ENCODE measurements at places on chromosomes 4 and X.

- no peak for DNase-seq
These were observed at the start of gene DGAT2L6 for GRCh38 chrX:70176938-70177533. TSS of gene DGAT2L6 (plus strand) at chrX:70177483. CDS start at chrX:70177583, 100 bp downstream.

DNA sequence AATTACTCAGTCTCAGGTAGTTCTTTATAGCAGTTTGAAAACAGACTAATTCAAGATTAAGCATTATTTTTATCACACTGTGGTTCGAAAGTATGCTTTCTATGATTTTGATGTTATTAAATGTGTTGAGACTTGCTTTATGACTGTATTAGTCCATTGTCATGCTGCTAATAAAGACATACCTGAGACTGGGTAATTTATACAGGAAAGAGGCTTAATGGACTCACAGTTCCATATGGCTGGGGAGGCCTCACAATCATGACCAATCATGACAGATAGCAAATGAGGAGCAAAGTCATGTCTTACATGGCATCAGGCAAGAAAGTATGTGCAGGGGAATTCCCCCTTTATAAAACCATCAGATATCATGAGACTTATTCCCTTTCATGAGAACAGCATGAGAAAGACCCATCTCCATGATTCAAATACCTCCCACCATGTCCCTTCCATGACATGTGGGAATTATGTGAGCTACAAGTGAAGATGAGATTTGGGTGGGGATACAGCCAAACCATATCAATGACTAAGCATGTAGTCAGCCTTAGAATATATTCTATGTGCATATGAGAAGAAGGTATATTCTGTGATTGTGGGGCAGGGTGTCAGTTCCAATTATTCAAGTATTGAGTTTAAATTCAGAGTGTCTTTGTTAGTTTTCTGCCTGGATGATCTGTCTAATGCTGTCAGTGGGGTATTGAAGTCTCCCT is 44.6 kb upstream of the UGT2A1 start:
- no peak for DNase-seq

DNA sequence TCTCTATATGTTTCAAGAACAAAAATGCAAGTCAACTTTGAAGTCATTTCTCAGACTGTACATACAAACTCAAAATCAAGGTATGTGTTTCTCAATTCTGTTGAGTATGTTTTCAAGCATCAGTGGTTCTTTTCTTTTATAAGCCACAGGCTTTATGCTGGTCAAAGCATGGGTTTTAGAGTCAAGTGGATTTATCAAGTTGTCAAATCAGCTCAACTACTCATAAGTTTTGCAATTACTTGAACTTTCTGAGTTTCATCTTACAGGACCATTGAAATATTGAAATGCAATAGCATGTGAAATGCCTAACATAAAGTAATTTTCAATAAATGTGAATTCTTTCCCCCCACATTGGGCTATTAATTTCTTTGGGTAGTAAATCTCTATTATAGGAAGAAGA is 239.9 kb upstream of the DKK2 start:
- DNase-seq: no peak

DNA sequence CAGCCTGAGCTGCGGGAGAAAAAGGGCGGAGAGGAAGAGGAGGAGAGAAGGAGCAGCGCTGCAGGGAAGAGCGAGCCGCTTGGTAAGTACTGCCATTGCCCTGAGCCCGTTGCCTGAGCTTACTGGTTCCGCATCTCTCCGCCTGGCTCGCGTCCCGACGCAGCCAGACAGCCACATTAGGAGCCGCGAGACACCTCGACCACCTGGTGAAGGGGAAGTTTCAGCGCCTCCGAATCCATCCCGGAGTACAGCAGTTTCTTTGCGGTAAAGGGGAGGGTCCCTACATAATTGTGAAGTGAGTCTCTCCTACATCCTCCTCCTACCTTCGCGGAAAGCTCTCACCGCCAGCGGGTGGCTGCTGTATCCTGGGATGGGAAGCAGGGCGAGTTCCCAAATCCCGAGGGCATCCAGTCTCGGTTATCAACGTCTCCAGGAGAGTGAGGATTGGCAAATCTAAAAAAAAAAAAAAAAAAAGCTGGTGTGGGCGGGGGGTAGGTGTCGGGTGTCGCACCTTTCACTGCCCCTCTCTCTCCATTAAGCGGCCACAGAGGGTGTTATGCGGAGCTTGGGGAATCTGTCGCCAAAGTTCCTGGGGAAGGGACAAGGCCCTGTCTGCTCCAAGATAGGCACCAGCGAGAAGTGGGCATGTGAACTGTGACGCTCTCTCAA is 7.9 kb downstream of the TBX22 start:
- peak; percentile 27 for DNase-seq

DNA sequence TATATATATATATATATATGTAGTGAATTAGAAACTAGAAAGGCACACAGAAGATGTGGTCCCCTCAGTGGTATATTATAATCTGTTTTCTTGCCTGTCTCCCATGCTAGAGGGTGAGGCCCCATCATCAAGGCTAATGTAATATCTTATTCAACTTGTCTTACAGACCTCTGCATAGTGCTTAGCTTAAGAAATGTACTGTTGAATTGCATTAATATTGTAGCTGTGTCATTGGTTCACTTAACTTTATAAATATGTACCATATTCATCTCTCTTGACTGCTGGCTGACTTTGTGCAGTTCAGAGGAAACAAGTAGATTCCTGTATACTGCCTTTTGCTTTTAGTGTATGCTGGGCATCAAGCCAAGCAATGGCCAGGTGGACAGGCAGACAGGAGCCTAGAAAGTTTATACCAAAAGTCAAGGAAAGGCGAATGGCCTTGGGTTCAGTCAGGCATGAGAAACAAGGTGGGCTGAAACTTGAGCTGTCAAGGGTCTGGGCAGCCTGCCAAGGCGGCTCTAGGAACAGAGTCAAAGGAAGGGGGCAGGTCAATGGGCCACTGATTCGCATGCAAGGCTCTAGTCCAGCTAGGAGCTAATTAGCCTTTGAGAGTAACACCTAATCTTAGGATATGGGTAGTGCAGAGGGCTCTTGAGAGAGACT is 78.8 kb upstream of the LEF1 start:
- peak; percentile 61 for DNase-seq

DNA sequence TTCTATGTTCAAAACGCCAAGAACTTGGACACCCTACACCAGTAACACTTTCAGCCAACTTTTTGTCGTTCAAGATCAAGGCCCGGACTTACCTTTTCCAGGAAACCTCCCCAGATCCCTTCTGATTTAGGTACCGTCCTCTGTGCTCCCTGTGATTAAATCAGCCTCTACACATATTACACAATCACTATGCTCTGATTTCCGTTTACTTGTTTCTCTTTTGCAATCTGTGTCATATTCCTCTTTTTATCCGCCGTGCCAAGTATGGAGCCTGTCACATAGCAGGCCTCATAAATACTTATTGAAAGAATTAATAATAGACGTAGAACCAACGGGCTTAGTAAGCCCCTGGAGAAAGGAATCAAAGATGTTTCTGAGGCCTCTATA is 722 bp upstream of the TMEM33 start:
- DNase-seq: no peak

DNA sequence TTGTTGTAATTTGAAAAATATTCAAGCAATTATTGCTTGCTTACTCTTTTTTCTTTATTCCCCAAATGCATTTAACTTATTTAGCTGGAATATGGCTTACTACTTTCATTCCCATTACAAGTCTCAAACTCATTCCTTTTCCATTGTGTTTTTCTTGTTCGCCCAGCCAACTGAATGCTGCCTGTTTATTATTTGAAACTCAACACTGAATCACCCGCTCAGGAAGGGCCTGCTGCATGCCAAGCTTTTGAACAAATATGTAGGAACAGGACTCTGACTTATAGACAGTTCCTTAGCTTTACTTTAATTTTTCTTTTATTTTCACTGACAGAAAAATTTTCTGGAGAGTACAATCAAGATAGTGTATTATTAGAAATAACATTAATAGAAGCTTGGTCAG is 12.9 kb downstream of the PCDH18 start:
- DNase-seq: no peak

- no peak for DNase-seq
These were observed 22.8 kb downstream of the C4orf54 start for GRCh38 chr4:99634742-99635360.

GRCh38 chrX:6990552-6991193 is 156.8 kb upstream of the STS start:
- DNase-seq: no peak

GRCh38 chrX:147550217-147550616 is 361.5 kb upstream of the FMR1 start:
- peak; percentile 14 for DNase-seq

DNA sequence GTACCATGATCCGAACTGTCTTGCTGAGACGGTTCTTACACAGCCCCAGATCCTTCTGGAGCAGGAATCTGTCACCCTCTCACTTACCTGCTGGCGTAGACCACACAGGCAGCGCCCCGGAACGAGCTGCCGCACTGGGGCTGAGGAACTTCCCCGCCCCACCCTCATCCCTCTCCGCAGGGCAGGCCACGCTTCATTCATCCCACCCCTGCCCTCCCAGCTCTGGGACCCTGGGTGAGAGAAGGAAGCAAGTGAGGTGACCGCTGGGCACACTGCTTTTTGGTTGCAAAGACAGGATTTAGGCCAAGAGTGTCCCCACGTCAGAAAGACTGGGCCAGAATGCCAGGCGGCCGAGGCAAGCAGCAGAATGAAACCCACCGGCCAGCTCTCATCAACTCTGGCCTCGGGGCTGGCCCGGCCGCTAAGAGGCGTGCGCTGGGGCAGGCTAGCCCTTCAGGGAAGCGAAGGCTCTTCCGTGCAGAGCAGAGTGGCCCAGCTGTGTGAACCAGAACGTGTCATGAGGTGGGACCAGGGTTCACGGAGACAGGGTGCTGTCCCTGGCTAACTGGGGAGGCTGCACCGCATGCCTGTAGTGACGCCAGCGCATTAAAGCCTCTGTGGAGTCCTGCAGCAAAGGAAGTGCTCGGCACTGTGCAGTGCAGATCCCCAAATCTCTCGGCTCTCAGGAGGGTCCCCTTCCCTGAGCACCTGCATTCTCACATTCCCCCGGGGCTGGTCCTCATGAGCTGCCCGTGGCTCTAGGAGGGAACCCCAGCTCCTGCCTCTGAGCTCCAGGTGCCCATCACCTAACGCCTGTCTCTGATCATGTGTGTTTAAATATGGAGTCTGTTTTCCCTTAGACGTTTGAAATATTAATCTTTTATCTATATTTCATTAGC is 6.4 kb downstream of the LRPAP1 start:
- no peak for DNase-seq

GRCh38 chr4:83993774-83994173 is 457.9 kb downstream of the GPAT3 start:
- DNase-seq: no peak

DNA sequence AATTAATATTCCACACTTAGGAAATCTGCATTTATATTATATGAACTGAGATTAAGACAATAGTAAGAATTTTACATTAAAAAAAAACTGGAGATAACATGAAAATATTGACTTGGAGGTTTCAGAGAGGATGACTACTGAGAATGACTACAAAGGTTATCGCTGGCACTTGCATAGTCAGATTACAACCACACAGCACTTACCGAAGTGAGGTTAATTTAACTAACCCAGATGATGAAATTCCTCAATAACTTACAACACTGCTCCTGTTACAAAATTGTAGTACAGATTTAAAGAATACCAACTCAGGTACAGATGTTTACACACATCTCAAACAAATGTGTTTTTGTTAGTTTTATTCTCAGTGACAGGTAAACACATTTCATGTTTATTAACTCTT is 283.5 kb downstream of the CAMK2D start:
- DNase-seq: no peak

GRCh38 chr4:52551487-52551886 is 107.6 kb downstream of the USP46 start:
- DNase-seq: no peak

- DNase-seq: no peak
These were observed 83.0 kb upstream of the FMR1 start for GRCh38 chrX:147828719-147829118.

- DNase-seq: peak; percentile 18
These were observed 3.5 kb upstream of the VMA21 start for GRCh38 chrX:151393514-151393913.

DNA sequence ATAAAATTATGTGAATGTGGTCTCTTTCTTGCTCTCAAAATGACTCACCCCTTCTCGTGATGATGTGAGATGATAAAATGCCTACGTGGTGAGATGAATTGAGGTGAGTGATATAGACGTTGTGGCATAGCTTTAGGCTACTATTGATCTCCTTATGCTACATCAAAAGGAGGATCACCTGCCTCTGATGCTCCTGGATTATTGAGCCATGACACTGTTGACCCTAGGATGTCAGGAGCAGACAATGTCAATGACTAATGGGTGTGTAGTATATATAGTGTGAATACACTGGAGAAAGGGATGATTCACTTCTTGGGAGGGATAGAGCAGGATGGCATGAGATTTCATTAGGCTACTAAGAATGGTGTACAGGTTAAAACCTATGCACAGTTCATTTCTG is 210.7 kb upstream of the PRPS2 start:
- no peak for DNase-seq

GRCh38 chr4:11328401-11328800 is 100.3 kb downstream of the HS3ST1 start:
- no peak for DNase-seq

DNA sequence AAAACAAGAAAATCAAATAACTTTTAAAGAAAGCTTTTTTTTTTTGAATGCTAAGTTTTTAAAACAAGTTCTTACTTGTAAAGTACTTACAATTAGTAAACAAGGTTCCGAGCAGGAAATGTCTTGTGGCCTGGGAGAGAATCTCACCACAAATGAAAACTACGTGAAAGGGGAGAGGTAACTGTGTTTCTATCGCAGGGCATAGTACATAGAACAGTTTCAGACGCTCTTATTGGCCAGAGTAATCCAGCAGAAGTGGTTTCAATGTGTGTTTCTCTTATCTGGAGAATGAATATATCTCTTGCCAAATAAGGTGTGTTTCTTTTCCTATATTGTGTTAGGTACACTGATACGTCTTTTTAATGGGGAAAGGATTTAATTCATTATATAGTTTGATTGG is at the start of gene PLAC8:
Gene PLAC8 (minus strand): TSS at position 154 of the 400 bp plus-strand sequence. CDS start 6,808 bp downstream, outside the sequence.
- no peak for DNase-seq

DNA sequence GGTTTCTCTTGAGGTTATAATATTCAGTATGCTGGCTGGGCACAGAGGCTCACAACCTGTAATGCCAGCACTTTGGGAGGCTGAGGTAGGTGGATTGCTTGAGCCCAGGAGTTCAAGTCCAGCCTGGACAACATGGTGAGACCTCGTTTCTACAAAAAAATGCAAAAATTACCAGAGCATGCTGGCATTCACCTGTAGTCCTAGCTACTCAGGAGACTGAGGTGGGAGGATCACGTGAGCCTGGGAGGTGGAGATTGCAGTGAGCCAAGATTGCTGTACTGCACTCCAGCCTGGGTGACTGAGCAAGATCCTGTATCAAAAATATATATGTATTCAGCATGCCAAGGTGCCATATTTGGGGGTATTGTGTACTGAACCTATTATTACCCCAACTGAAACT is 552.5 kb downstream of the ADGRL3 start:
- no peak for DNase-seq

DNA sequence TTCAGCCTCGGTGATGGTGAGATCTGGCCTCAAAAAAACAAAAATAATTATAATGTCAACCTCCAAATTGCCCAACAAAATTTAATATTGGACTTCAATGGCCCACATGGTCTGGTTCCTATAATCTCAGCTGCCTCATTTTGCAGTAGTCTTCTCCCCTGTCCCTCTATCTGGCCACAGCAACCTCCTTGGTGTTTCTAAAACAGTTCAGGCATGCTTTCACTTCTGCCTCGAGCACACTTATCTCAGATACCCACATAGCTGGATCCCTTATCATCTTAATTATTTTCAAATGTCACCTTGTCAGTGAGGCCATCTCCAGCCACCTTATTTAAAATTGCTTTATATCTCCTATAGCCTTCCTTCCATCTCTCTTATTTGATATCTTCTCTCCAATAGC is 52.9 kb upstream of the WDFY3 start:
- no peak for DNase-seq

- no peak for DNase-seq
These were observed 48.0 kb downstream of the RAPGEF2 start for GRCh38 chr4:159150821-159151390.

GRCh38 chrX:110401135-110401534 is 42.5 kb downstream of the RTL9 start:
- no peak for DNase-seq

All from neuronal stem cell (in vitro differentiated cells).